ENCODE measurements at places on chromosomes 6 and 20.

DNA sequence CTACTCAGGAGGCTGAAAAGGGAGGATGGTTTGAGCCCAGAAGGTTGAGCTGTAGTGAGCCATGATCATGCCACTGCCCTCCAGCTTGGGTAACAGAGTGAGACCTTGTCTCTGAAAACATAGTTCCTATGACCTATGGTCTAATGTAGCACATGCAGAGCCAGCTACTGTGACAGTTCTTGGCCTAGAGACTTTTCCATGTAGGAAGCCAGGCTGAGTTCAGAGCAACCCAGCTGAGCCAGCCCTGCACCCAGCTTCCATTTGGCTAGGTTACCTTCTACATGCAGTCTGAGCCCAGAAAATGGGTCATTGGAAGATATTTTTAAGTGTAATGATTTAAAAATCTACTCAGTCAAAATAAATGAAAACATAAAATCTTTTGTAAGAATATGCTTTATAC is 92.8 kb downstream of the FNDC1 start:
- no peak for DNase-seq

DNA sequence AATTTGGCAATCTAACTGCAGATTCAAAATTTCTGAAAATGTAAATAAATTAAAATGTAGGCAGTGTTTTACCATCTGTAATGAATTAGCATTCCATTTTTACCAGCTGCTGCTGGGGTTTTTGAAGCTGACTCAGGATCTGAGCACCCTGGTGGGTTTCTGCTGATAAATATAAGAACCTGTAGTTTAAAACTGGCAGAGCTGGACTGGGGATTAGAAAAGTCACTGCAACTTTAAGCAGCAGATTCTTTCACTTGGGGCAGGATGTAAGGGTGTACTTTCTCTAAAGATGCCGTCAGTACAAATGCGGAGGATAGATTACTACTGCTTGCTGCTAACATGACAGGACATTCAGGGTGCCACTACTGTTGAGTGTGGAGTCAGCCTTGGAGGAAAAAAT is 341.8 kb downstream of the CDKAL1 start:
- no peak for DNase-seq

DNA sequence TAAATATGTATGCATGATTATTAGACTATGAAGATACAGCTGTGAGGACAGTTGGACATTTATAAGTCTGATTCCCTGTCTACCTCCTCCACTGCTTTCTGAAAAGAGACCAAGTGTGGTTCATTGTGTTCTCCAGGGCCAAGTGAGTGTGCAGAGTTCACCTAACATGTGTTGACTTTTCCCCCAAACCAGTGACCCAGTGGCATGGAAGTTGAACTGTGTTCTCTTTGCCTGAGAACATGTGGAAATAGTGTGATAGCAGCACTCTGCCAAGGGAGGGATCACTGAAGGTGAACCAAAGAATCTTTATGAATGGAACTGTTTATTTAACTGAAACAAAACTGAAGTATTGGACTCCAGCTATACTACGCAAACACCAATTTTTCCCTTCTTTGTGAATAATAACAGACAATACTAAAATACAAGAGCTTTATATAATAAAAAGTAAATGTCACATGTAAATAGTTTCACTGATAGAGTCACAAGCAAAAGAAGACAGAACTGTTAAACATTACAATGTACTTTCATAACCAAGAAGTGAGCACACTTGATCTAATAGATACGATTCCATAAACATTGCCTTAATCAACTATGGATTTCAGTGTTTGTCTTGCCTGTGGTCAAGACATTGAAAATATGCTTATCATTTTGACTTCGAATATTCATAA is 200.3 kb upstream of the FUT9 start:
- DNase-seq, result no peak

DNA sequence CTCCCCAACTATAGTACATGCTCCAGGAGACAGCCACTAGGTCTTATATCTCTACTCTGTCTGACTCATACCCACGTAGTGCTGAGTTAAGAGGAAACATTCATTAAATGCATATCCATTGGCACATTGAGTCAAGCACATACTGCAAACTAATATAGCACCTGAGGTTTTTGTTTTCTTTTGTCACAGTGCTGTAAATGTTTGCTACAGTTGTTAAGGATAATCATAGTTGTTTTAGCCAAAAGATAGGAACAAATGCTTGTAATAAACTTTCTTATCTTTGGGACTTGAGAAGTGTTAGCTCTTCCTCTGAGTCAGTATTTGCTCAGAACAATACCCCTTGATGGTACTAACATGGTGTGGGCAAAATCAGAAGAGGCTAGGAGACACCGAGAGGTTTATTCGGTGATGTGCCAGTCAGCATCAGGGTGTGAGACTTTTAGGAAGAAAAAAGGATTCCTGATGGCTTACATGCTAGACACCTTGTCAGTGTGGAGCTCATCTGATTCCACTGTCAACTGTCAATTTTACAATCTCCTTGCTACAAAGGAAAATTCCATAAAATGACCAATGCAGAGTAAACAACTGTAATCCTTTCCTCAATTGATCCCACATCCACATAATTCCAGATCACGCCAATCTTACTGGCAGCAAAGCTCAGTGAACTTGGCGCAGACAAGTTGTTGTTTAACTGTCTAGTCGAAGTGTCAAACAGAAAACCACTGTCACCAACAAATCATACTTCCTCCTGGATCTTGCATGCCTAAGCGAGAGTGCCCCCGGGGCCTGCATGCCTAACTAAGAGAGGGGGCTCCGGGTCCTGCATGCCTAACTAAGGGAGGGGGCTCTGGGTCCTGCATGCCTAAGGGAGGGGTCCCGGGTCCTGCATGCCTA is 36.1 kb downstream of the ELOVL2 start:
- no peak for DNase-seq

- DNase-seq, result no peak
These were observed 99.4 kb upstream of the RAB32 start for GRCh38 chr6:146444189-146444588.

- DNase-seq, result no peak
These were observed 11.8 kb upstream of the STXBP5 start for GRCh38 chr6:147192278-147192911.

Measured in sigmoid colon (tissue), 7 donors.